Mesothelial cell of epicardium (in vitro differentiated cells): ENCODE measurements at places on chromosomes 5 and 9. TPM values are rescaled to one million over a fixed set of nuclear protein-coding genes. Genes with fewer than 3 reads are reported as not detected.

The ADAMTS19 gene
- total RNA-seq, result 12.8 to 14.8 TPM (median 13.2 TPM) in 3 replicates

The HDHD3 gene
- 26.9 to 30.8 TPM (median 27.7 TPM) in 3 replicates for total RNA-seq

GRCh38 chr5:52468976-52469375 is 318.7 kb upstream of the ITGA1 start:
- no peak overlapping the region for H3K4me3 ChIP-seq
- no peaks in the 10 kb centered on the region for H3K36me3 ChIP-seq
- no peaks in the 10 kb centered on the region for H3K27me3 ChIP-seq
- DNase-seq, result no peak
- H3K27ac ChIP-seq, result peak overlapping the region; percentile 21
- H3K4me1 ChIP-seq, result peaks cover 29% of the 10 kb centered on the region

DNA sequence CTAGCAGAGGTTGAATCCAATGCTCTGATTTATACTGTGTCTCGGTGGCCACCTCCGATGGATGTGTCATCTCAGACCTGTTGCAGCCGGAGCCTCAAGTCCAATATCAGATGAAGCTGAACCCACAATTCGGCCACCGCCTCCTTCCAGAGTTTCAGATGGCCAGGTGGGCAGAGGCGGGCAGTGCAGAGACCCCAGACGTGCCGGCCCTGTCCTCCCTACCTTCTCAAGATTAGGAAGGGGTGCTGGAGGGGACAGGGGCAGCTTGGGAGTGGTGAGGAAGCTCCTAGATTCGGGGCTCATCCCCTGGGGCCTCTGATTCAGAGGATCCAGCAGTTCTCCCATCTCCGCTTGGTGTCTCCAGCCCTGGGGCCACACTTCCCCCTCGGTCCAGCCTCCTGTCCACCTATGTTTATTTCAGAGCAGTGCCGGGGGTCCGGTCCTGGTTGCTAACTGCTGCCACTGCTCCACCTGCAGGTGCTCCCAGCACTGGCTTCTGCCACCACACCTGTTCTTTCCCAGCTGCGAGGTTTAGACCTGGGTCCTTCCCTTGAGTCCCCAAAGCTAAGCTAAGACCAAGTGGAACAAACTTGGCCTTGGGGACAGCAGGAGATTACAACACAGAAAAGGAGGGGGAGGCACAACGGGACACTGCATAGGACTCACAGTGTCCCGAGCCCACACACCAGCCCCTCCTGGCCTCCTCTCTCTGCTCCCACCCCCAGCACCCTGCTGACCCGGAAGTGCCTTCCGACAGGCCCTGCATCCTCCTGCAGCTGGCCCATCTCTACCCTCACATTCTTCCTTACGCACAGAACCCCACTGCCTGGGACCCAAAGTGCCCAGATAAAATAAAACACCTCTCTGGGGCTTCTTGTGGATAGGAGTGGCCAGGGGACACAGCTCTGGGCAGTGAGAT is 81.6 kb downstream of the NTNG2 start:
- no peak for DNase-seq
- H3K27me3 ChIP-seq, result peaks cover 14% of the 10 kb centered on the region
- H3K27ac ChIP-seq, result no peak overlapping the region
- H3K4me3 ChIP-seq, result peak overlapping the region; percentile 93
- peaks cover 25% of the 10 kb centered on the region for H3K4me1 ChIP-seq

DNA sequence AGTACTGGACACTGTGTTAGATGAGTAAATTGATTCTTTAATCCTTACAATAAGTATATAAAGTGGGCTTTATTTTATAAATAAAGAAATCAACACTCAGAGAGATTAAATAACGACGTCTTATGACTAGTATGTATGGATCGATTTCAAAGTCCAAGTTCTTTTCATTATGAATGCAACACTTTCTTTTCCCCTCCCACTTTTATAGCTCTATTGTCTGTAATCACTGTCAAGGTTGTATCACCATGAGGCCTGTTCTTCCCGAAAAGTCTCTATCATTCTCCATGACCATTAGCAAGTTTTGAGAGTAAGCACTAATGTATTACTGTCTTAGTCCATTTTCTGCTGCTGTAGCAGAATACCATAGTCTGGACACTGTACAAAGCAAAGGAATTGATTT is 228.4 kb downstream of the TLR4 start:
- no peak overlapping the region for H3K4me3 ChIP-seq
- H3K4me1 ChIP-seq, result no peaks in the 10 kb centered on the region
- no peak overlapping the region for H3K27ac ChIP-seq
- H3K36me3 ChIP-seq, result no peaks in the 10 kb centered on the region
- no peaks in the 10 kb centered on the region for H3K27me3 ChIP-seq

The NTNG2 gene
- 6.4 to 8.3 TPM (median 8.1 TPM) in 3 replicates for total RNA-seq

DNA sequence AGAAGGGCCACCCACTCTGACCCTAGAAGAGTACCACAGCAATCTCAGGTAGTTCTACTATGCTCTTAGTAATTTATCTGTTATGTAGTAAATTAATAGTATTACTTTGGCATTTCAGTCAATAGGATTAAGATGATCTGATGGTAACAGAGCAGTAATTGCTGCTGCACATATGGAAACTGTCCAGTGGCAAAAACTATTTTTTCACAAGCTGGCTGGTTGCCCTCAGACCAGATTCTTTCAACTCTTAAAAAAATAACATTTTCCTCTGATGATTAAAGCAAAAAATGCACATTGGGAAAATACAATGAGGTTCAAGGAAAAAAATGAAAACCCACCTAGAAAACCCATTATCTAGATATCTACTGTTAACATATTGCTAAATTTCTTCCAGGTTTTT is 19.7 kb downstream of the GLRA1 start:
- no peak for DNase-seq
- H3K36me3 ChIP-seq, result no peaks in the 10 kb centered on the region
- H3K27ac ChIP-seq, result no peak overlapping the region
- H3K27me3 ChIP-seq, result peaks cover 22% of the 10 kb centered on the region
